ENCODE measurements at places on chromosomes 1 and 21.
A peak's percentile ranks its signal among the peaks of the same experiment; 100 is the strongest.

GRCh38 chr1:212485571-212485912, 52.8 kb downstream of the NENF start:
- DNase-seq = no peak

- no peak for DNase-seq
These were observed 74.7 kb downstream of the RIPK4 start for GRCh38 chr21:41692185-41692565.

GRCh38 chr1:41666981-41667631, 182.6 kb upstream of the EDN2 start:
- DNase-seq = no peak

DNA sequence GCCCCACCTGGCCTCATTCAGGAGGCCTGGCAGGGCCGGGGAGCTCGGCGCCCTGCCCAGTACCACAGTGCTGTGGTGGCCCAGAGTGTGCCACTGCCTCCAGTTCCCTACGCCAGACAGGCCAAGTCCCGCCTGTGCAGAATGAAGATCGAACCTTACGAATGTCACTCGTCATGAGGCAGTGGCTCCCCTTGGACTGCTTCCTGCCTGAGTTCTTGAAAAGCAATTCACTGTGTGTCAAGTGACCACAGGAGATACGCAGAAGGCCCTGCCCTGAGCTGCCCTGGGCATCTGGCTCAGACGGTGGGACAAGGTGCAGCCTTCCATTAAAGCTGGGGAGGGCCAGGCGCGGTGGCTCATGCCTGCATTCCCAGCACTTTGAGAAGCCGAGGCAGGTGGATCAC, 49.6 kb upstream of the LRP8 start:
- DNase-seq = no peak

- no peak for DNase-seq
These were observed 12.5 kb downstream of the S100A7A start for GRCh38 chr1:153428791-153429190.

GRCh38 chr1:27542463-27543273, 52.7 kb upstream of the WASF2 start:
- peak; percentile 99 for DNase-seq

- no peak for DNase-seq
These were observed 51.7 kb downstream of the SKI start for GRCh38 chr1:2279817-2280216.

- DNase-seq = no peak
These were observed 20.1 kb upstream of the COL16A1 start for GRCh38 chr1:31723828-31724359.

DNA sequence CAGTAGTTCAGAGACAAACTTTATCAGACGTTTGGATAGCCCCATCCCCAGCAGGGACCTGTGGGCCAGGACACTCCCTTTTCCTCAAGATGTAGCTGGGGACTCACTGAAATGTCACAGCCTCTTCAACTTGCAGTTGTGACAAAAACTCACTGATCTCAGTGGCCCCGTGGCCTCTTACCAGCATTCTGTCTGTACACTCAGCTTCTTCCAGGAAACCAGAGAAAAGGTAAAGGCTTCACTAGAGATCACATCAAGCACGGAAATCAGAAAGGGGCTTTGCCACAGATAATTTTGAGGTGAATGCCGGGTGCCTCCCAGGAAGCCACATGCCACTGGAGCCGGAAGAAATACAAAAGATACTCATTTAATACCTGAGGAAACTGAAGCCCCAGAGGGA, 122.2 kb downstream of the CCDC185 start:
- DNase-seq = no peak

DNA sequence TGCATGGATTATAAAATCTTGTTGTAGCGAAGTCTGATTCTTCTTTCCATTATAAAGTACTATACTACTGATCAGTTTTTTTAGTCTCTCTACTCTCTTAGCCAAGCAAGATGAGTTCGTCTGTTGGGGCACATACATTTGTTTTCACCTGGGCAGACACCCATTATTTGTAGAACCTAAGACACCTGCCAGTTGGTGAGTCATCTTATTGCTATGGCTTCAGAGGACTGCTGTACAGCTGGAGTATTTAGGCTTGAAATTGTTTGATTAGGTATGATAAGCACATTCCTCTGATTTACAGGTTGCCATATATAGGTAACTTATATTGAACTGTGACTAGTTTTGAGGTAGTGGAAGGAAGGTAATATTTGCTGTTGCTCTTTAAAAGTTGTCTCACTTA, 17.2 kb downstream of the RBM15 start:
- no peak for DNase-seq

DNA sequence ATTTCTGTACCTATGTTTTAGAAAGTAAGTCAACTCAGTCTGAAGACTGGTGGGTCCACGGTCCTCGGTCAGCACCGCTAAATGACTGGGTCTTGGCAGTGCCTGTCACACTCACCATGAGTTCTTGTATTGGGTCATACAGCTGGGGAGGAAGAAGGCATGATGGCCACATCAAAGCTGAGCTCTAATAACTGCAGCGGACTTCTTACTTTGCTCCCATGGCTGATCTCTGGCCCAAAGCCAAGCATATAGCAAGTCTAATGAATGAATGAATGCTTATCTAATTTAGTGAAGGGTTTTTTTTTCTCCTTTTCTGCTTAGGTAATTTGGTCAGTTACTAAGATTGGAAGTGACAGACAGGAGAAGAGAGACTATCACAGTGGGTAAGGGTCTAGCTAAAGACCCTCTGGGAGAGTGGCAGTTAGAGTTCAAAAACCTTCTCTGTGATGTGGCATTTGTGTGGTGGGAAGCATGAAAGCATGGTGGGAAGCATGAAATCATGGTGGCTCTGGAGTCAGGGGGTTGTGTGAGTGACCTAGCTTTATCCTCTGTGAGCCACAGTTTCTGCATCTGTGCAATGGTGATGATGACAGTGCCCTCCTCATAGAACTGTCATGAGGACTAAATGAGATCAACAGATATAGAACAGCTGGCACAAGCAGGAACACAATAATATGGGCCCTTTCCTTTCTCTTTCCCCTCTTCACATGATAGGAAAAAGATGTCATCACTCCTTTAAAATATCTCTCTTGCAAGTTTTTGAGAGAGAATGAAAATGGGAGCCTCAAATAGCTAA, 78.9 kb upstream of the JAK1 start:
- DNase-seq = no peak

DNA sequence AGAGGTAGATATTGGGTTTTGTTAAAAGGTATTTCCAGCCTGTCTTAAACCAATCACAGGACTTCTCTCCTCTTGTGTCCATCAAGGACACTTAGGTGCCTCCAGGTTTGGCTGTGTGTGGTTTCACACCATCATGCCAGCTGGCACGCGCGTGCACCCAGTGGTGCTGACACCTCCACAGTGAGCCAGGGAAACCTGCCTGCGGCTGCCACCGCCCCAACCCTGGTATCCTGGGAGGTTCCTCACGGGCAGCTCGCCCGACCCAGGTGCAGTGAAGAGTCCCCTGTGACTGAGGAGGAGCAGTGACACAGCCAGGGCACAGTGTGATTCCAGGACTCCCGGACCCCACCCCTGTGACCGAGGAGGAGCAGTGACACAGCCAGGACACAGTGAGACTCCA, 13.2 kb upstream of the COL6A2 start:
- no peak for DNase-seq

DNA sequence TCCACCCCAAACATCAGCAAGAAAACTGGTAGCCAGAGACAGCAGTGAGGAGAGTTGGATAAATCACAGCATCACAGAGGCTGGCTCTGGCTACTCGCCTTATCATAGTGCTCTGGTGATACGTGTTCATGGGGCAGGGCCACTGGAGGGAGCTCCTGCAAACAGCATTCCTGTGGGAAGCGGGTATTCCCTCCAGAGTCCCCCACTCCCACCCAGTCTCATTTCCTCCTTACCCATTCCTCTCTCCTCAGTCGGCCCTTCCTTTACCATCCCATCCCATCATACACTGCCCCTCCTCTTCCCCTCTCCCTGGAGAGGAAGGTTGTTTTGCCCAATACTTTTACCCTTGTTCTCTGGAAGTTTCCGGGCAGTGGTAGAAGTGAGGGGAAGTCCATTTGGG, 7.1 kb downstream of the NHLH2 start:
- DNase-seq = no peak

- DNase-seq = no peak
These were observed 92.0 kb downstream of the ETS2 start for GRCh38 chr21:38897532-38898421.

DNA sequence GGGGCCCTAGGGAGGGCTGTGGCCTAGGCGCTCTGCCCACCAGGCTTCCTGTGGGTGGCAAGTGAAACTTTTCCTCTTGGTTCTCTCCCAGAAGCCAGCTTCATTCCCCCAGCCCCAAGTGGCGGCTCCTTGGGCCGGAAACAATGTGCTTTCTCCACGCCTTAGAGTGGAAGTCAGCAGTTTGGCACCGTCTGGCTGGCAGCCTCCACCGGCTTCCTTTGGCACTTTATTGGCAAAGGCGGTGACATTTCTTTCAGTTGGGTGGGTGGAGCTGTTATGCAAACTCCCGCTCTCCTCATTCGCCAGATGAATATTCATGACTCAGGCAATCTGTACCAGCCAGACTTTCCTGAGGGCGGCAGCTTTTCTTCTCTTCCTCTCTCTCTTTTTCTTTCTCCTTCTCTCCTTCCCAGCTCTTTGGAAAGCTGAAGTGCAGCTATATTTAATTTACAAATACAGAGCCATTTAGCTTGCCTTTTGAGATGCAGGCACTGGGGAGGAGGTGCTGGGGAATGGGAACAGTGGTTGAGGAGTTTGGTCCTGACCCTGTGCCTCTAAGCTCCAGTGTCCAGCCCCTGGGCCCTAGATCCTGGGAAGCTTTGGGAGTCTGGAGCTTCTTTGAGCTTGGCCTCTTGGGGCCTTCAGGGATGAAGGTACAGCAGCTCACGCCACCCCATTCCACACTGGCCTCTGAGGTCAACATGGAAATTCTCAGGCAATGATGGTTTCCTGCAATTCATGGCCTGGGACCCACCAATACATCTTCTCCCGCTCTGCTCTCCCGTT, 67.8 kb upstream of the POU3F1 start:
- DNase-seq = no peak

GRCh38 chr1:171699531-171699930, 42.3 kb downstream of the VAMP4 start:
- DNase-seq = no peak

DNA sequence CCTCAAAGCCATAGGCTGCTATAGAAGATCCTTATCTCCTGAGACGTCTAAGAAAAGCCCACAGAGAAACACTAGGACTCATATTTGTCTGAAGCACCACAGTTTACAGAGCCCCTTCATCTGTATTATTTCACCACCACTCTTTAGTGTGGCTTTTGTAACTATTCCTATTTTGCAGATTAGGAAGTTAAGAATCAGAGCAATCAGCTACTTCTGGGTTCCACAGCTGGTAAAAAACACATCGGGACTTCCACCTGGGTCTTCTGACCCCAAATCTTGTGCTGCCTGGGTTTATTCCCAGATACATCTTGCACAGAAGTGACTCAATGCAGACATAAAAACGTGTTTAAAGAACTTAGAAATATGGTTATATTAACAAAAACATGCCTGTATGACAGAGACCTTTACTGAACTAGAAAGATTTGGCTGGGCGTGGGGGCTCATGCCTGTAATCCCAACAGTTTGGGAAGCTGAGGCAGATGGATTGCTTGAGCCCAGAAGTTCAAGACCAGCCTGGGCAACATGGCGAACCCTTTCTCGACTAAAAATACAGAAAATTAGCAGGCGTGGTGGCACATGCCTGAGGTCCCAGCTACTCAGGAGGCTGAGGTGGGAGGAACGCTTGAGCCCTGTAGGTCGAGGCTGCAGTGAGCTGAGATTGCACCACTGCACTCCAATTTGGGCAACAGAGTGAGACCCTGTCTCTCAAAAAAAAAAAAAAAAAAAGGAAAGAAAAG, 40.9 kb downstream of the ELK4 start:
- DNase-seq = no peak

GRCh38 chr21:41821081-41821755, 54.4 kb upstream of the RIPK4 start:
- DNase-seq = no peak

GRCh38 chr1:155093911-155094621, 15.4 kb downstream of the EFNA3 start:
- DNase-seq = no peak

DNA sequence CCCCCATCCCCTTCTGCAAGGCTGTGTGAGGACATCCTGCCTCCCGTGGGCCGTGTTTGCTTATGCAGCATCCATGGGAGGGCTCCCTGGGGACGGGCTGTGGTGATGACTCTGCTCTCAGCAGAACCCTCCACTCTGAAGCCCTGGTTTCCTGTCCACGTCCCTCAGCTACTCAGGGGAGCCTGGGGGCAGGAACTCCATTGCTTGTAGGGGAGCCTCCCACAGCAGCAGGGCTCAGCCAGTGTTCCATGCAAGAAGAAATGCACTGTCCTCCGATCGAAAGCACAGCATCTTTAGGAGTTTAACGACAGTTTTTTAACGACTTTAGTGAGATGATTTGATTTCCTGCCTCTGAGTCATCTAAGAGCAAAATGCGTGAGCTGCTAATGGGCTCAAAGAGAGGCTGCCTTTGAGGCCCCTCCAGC, 8.3 kb upstream of the KCNAB2 start:
- DNase-seq = no peak

GRCh38 chr1:12540580-12541273, 77.3 kb downstream of the DHRS3 start:
- DNase-seq = no peak

GRCh38 chr1:174676856-174677255, 229.1 kb downstream of the GPR52 start:
- DNase-seq = no peak

GRCh38 chr1:116664366-116664977, 3.1 kb downstream of the IGSF3 start:
- no peak for DNase-seq

- DNase-seq = no peak
These were observed 192.0 kb upstream of the JUN start for GRCh38 chr1:58975888-58976287.

All from Panc1 (cell line).